ENCODE measurements at places on chromosomes 3 and 15.

DNA sequence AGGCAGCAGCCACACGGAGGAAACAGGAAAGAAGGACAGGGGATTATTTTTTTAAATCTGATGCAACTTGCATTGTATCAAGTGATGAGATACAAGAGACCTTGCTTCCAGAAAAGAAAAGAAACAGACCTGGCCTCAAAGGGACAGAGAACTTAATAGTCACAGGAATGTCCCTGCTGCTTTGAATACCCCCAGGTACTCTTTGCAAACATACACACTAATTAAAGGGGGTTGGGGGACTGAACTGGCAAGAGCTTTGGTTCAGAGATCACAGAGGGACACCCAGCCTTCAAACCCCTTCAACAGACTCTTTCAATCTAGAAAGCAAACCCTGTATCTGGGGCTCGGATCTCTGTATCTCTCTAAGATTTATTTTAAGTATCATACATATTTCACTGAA lies 18.0 kb downstream of the TNIK start:
- no peak for DNase-seq

DNA sequence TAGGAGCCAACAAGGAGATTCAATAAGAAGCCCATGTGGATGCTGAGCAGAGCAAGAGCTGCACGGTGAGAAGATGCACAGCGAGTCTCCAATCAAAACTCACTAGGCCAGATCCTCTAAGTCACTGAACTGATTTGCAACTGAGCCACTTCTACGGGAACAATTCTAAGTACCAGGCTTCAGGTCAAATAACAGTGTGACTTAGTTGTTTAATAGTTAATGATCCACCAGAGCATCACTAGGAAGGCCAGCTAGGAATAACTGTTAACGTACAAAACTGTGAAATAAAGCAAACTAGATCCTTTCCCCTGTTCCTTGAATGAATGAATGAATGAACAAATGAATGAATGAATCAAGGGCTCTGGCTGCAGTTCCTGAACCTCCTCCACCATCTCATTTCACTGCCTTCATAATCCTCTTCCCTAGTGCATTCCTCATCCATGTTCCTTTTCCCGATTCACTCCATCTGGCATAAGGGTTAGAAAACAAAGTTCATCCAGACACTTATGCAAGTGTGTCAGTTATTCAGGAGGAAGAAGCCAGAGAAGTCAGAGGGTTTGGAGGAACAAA lies 59.7 kb downstream of the ATP8B4 start:
- no peak for DNase-seq

GRCh38 chr3:193780810-193781478 lies 187.9 kb downstream of the OPA1 start:
- DNase-seq = no peak

GRCh38 chr3:131550562-131551465 lies 48.0 kb upstream of the MRPL3 start:
- no peak for DNase-seq

- DNase-seq = no peak
Measured at GRCh38 chr15:67850994-67851571, 11.2 kb upstream of the RNU6-1 start.

DNA sequence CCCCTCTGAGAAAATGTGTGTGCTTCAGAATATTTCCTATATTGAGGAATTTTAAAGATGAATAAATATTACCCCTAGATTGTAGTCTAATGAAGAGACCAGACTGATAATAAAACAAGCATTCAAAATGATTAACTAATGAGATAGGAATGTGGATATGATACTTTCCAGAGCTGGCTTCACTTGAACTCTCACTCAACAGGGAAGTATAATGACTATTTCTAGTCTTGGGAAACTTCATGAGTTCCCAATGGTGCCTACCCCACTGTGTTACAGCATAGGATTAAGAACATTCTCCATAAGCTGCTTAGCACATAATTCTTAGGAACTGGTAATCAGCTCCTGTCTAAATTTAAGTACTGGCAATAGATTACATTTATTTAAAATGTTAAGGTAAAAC lies 261.5 kb upstream of the ZNF385D start:
- DNase-seq = no peak

DNA sequence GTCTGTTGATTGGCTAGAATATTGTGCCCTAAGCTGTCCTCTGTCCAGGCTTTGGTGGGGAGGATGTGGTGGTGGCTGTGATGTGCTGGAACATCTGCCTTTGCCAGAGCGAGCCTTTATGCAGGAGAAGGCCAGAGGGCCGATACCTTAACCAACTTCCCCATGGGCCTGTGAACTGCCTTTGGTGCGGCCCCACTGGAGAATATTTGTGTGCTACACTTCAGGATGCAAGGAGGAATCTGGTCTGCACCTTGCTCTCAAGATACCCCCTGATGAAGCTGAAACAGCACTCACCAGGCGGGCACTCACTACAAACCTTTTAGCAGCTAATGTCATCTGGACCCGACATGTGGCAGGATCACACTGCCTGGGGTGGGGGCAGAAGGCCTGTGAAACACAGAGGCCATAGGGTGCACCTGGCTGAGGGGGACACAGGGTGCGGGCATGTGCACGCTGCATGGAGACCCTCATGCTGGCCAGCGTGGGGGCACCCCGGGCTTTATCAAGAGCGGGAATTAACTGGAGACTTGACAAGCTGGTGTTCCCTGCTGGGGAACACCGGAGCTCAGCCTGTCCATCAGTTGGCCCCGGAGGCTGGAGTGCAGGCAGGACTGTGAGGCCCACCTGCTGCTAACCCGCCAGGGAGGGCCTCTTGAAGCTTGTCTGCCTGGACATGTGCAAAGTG lies 16.4 kb downstream of the PRR23E start:
- no peak for DNase-seq

- no peak for DNase-seq
Measured at GRCh38 chr3:66795365-66795764, 202.7 kb upstream of the KBTBD8 start.

GRCh38 chr15:57521503-57521902 lies 70.2 kb upstream of the MYZAP start:
- no peak for DNase-seq

- DNase-seq = no peak
Measured at GRCh38 chr3:187770224-187770623, 25.0 kb upstream of the BCL6 start.

GRCh38 chr3:129413687-129414506 lies 14.5 kb downstream of the EFCAB12 start:
- no peak for DNase-seq

- no peak for DNase-seq
Measured at GRCh38 chr3:32499585-32499984, 3.1 kb downstream of the CMTM6 start.

GRCh38 chr3:58683466-58683865 lies 16.9 kb upstream of the FAM3D start:
- no peak for DNase-seq

- DNase-seq = no peak
Measured at GRCh38 chr15:82129761-82130160, 83.9 kb upstream of the MEX3B start.

- no peak for DNase-seq
Measured at GRCh38 chr15:39028069-39028468, 463.5 kb upstream of the RASGRP1 start.

DNA sequence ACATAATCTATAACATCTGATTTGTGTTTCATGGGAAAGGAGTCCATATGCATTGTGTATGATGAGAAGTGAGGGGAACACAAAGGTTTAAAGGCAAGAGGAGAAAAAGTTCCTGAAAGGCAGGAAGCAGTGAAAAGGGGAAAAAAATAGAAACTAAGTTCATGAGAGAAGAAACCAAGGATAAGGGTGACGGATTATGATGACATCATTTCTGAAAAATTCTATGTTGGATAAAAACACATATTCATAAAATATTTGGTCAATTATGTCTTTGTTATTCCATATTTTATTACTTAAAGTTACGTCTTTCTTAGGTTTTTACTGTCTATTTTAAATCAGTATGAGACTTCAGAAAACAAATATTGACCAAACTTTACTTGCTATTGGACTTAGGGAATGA lies 48.6 kb upstream of the CP start:
- DNase-seq = no peak

GRCh38 chr3:134037168-134037567 lies 7.4 kb upstream of the SLCO2A1 start:
- DNase-seq = no peak

DNA sequence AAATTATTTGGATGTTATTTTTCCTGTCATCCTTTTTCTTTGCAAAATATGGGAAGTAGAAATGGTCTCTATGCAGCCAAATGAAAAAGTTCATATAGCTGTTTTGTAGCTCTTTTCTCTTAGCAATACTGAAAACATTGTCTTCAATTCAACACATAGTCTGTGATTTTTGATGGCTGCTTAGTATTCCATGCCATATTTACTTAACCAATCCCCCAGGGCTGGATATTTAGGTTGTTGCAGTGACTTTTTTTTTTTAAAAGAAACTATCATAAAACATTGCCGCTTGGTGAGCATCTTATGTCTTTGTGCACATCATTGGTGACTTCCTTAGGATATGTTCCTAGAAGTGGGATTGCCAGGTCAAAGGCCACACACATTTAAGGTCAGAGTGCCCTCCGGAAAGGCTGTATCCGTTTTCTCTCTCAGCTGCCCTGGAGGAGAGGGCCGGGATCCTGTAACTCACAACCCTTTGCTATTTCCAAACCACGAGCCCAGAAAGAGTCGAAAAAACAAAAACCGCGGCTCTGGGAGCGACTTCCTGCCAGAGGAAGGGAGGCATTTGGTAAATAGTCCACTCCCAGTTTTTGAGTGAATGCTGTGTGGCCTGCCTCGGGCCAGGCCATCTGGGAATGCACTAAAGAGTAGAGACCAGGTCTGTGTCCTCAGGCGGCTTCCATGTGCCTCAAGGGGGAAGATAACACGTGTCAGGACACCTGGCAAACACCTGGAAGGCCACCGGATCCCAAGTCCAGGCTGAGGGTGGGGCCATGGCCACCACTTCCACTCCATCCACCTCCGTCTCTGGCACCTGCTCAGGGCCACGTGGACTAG lies 41.9 kb downstream of the SMAD6 start:
- DNase-seq = no peak

DNA sequence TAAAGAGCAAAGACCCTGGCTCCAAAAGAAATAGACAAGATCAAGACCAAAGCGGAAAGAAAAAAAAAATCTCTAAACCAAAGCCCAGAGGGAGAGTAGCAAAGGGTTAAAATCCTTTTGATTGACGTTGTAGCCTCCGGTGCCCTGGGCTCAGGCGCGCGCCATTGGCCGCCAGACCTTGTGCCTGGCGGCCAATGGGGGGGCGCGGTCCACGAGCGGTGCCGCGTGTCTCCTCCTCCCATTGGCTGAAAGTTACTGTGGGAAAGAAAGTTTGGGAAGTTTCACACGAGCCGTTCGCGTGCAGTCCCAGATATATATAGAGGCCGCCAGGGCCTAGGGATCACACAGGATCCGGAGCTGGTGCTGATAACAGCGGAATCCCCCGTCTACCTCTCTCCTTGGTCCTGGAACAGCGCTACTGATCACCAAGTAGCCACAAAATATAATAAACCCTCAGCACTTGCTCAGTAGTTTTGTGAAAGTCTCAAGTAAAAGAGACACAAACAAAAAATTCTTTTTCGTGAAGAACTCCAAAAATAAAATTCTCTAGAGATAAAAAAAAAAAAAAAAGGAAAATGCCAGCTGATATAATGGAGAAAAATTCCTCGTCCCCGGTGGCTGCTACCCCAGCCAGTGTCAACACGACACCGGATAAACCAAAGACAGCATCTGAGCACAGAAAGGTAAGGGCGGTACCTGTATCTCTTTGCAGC lies at the start of gene HES1:
HES1 (plus strand) TSS at position 343 of the 713 bp plus-strand sequence; CDS start at position 576, 233 bp downstream.
- DNase-seq = no peak

- DNase-seq = no peak
Measured at GRCh38 chr15:83163032-83163431, 44.6 kb downstream of the HDGFL3 start.

DNA sequence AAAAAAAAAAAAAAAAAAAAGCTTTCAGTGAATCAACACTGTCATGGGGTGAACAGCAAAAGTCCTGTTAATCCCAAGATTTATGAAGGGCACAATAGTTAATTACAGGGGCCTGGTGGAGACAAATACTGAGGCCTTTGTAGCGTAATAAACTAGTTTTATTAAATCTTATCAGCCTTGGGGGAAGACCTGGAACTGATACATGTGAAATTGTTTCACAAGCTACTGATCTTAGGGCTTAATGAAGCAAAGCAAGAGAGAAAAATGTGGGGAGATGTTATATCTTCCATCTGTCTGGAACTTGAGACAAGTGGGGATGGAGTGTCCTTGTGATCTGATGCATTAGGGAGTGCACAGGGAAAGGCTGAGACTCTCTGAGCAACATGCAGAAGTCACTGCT lies 47.9 kb upstream of the OSBPL11 start:
- no peak for DNase-seq

GRCh38 chr15:57112178-57112577 lies 193.7 kb downstream of the TCF12 start:
- no peak for DNase-seq

DNA sequence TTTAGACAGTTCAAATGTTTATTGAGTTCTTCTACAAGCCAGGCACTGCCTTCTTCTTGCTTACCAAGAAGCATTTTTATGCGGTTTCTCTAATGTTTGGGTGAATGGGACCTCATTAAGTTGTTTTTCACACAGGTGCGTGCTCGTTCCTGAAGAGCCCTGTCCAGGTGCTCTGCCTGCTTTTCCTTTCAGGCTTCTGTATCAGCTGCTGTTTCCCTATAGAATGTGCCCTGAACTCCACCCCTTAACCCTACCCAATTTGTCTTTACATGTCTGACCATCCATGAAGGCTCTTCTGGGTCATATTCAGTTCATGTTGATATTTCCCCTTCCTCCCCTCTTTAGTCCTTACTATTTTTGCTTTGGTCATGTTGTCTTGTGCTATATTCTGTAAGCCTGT lies 22.4 kb upstream of the GOLGA6L10 start:
- DNase-seq = no peak

- no peak for DNase-seq
Measured at GRCh38 chr15:89385596-89386331, 51.1 kb upstream of the POLG start.

DNA sequence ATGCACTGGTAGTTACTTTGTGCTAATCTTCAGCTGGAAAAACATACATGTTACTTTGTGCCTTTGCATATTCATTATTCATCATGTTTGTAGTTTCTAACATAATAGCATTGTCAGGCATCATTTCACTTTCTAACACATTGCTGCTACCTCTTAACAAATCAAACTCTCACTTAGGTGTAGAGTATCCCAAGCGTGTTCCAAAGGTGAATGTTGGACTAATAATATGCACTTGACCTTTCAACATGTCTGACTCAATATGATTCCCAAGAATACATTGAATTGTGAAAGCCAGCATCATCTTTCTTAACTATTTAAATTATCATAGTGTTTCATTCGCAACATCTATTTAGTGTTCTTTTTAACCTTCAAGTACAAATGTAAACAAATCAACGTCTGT lies 211.6 kb downstream of the BBX start:
- DNase-seq = no peak
